ENCODE measurements at places on chromosomes 16 and 17. TPM values are rescaled to one million over a fixed set of nuclear protein-coding genes. Genes with fewer than 3 reads are reported as not detected.
A peak's percentile ranks its signal among the peaks of the same experiment; 100 is the strongest.

DNA sequence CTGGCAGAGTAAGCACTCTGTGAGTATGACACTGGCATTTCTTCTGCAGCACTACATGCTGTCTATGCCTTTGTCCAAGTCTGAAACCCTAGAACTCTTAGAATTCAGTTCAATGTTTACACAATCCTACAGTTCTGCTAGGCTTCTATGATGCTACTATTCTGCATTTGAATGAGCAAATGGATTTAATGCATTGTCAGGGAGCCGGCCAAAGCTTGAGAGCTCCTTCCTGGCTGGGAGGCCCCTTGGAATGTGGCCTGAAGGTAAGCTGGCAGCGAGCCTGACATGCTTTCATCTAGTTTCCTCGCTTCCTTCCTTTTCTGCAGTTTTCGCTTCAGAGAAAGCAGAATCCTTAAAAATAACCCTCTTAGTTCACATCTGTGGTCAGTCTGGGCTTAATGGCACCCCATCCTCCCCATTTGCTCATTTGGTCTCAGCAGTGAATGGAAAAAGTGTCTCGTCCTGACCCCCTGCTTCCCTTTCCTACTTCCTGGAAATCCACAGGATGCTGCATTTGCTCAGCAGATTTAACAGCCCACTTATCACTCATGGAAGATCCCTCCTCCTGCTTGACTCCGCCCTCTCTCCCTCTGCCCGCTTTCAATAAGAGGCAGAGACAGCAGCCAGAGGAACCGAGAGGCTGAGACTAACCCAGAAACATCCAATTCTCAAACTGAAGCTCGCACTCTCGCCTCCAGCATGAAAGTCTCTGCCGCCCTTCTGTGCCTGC is at the start of gene CCL2:
Gene CCL2, plus strand, starts transcription at position 635 of the 730 bp plus-strand sequence. Its CDS starts 65 bp downstream, at position 700.
- DNase-seq, result peak; percentile 97

- DNase-seq, result no peak
Observed at GRCh38 chr16:57950382-57950781, 20.5 kb downstream of the CNGB1 start.

DNA sequence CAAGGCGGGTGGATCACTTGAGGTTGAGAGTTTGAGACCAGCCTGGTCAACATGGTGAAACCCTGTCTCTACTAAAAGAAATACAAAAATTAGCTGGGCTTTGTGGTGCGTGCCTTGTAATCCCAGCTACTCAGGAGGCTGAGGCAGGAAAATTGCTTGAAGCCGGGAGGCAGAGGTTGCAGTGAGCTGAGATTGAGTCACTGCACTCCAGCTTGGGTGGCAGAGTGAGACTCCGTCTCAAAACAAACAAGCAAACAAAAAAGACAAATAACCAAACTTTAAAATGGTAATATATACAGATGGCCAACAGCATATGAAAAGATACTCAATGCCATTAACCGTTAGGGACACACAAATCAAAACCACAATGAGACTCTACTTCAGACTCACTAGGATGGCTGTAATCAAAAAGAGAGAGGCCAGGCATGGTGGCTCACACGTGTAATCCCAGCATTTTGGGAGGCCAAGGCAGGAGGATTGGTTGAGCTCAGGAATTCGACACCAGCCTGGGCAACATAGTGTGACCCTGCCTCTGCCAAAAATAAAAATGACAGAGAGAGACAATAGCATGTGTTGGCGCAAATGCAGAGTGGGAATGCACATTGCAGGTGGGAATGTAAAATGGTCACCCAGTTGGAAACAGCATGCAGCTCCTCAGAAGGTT is 21.3 kb downstream of the SULT1A2 start:
- DNase-seq, result no peak

DNA sequence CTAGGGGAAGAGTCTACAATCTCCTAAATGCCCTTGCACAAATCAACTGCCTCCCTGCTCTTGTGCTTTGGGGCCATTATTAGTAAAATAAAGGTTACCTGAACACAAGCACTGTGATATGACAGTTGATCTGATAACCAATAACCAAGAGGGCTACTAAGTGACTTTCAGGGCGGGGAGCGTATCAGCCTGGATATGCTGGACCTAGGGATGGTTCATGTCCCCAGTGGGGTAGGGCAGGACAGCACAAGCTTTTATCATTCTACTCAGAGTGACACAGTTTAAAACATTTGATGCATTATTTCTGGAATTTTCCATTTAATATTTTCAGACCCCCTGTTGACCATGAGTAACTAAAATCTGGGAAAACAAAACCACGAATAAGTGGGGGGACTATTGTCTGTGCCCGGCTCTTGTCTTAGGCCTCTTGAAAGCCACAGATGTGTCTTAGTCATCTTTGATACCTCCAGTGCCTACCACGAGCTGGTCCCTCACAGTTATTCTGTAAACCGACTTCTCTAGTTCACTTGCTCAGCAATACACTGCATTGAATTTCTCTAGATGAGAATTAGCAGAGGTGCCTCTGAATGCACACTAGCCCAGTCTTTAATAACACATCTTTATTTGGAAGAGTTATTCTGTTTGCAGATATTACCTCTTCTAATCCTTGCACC is 94.6 kb upstream of the DHX40 start:
- no peak for DNase-seq

- DNase-seq, result no peak
Observed at GRCh38 chr17:41957031-41957868, 9.3 kb upstream of the CNP start.

- DNase-seq, result no peak
Observed at GRCh38 chr16:22161999-22162655, at the start of gene SDR42E2. Gene SDR42E2 (plus strand): TSS chr16:22162506. CDS start chr16:22165583, 3,077 bp downstream.

The NUDT16L1 gene
- total RNA-seq, result 26.0 TPM
